ENCODE measurements at places on chromosomes 2 and 18. TPM values are rescaled to one million over a fixed set of nuclear protein-coding genes. Genes with fewer than 3 reads are reported as not detected.

DNA sequence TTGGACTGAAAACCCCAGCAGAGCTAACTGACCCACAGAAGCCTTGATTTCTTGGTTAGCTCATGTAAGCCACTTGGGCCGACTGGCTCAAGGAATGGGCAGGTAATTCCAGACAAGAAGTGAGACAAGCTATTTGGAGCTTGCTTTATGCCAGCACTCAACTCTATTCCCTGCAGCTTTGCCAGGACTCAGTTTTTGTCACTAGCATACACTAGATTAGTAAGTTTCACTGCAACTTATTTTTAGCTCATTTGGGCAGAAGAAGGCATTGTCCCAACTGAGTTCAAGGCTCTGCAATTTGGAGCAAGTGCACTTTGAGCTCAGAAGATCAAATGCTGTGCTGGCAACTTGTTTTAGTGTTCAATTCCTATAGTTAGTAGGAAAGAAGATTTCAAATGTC lies 116.1 kb downstream of the SLC4A3 start:
- no peak for DNase-seq

DNA sequence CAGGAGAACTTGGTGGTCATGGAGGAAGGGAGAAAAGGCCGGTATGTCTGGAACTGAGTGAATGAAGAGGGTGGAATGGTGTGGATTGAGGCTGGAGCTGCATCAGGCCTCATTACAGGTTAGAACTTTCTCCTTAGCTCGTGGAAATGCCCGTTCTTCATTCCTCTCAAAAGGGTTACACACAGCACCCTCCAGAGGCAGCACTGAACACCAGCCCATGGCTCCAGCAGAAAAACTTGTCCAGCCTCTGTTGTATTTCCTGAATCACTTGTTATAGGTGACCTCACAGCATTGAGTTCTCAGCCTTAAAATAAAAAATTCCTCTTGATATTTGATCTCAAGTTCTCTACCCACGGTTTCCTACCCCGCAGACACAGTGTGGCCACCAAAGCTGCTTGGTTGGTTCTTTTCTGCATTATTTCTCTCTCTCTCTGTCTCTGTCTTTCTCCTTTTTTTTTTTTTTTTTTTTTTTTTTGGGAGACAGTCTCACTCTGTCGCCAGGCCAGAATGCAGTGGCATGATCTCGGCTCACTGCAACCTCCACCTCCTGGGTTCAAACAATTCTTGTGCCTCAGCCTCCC lies 89.6 kb downstream of the ITGB1BP1 start:
- peak; percentile 80 for DNase-seq

GRCh38 chr2:120406566-120406965 lies 60.6 kb downstream of the INHBB start:
- no peak for DNase-seq

The PTPN4 gene
- 25.1 TPM for total RNA-seq

The BMP10 gene
- not detected for total RNA-seq

The METTL8 gene
- total RNA-seq: 17.0 TPM

GRCh38 chr2:86309966-86310365 lies 27.5 kb downstream of the REEP1 start:
- no peak for DNase-seq

DNA sequence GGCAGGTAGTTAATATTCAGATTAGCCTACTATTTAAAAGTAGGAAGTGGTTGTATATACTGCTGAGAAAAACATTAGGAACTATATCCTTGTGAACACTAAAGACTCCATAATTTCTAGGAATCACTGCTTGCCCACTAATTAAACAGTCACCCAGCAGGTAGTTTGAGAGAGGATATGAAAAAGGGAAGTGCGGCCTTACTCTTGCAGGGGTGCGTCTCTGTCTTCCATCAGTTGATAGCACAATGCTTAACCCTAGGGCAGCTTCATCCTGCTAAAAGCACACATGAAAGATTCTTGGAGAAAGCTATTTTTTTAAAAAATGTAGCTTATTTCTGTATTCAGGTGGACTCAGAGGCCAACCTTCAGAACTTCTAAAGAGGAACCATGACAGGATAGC lies 53.1 kb upstream of the ATP5MC3 start:
- DNase-seq: no peak

- no peak for DNase-seq
Measured at GRCh38 chr2:171134624-171135230, 26.0 kb downstream of the TLK1 start.

DNA sequence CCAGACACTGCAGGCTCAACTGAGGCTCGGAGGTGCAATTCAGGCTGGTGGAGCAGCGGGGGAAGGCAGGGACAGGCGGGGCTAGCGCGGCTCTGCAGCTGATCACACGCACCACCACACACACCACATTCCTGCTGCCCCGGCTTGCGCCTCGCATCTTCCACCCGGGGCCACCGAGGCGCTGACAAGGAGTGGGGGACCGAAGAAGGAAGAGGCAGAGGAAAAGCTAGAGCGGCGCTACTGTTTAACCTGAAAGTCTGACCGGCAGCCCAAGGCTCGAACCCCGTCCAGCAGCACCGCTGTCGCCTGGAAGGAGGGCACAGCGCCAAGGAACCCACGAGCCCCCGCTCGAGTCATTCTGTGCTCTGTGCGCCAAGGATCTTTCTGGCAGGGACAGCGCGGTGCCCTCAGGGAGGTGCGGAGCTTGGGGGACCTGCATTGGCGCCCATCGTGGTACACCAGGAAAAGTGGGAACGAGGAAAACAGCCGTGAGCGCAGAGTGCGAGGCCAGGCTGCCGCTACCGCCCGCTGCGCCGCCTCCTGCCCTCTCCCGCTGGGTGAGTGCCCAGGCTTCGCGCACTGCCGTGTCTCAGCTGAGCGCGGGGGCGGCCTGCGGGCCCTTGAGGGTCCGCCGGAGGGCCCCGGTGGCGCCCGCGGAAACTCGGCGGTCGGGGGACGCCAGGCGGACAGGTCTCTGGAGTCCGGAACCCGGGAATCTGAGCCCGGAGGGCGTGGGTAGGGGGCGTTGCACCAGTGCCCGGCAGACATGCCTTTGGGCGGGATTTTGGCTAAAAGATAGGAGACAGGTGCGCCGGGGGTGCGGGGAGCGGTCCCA lies 860 bp upstream of the KCNJ3 start:
- DNase-seq: peak; percentile 42

- DNase-seq: no peak
Measured at GRCh38 chr2:42933824-42934254, 141.5 kb upstream of the HAAO start.

DNA sequence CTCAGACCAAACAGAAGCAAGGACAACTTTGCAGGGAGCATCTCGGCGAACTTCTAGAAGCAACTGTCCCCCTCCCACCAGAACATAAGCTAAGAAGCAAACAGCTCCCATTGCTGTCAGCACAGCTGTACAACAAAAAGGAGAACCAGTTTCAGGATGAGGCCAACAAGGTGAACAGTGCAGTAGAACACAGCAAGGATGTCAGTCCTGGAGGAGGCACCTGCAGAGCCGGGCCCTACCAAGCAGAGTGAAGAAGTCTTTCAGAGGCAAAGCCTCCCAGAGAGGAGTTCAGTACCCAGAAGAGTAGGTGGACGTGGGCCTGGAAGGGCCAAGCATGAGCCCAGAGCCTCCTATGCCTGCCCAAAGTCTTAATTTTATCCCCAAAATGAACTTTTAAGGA lies 1.0 kb downstream of the PASK start:
- no peak for DNase-seq
